ENCODE measurements at places on chromosomes 12 and 14.
A peak's percentile ranks its signal among the peaks of the same experiment; 100 is the strongest.

GRCh38 chr12:38886064-38886463 is 19.3 kb downstream of the CPNE8 start:
- DNase-seq = no peak

GRCh38 chr14:21978184-21978998 is 304.8 kb upstream of the OR4E1 start:
- DNase-seq = no peak

DNA sequence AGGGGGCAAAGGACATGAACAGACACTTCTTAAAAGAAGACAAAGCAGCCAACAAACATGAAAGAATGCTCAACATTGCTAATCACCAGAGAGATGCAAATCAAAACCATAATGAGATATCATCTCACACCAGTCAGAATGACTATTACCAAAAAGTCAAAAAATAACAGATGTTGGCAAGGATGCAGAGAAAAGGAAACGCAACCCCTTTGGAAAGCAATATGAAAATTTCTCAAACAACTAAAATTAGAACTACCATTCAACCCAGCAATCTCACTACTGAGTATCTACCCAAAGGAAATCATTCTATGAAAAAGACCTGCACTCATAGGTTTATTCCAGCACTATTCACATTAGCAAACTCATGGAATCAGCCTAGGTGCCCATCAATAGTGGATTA is 25.6 kb downstream of the MDM1 start:
- DNase-seq = no peak

- DNase-seq = no peak
Observed at GRCh38 chr12:132386926-132387497, 57.6 kb upstream of the GALNT9 start.

DNA sequence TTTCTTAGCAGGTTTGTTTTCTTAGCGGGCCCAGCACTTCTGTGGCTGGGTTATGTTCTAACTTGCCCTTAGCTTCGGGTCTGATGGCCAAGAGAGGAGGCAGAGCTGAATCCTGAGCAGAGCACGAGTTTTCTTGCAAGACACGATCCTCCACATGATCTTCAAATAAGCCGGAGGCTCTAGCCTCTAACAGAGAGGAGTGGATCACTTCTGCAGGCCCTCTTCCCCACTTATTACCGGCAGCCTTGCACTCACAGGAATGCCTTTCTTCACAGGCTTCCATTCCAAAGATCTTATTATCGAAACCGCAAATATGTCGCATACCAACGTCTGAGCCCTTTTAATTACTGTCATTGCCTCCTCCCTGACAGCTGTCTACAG is 79.5 kb downstream of the SINHCAF start:
- DNase-seq = no peak

- no peak for DNase-seq
Observed at GRCh38 chr12:123120452-123121166, 30.3 kb downstream of the PITPNM2 start.

DNA sequence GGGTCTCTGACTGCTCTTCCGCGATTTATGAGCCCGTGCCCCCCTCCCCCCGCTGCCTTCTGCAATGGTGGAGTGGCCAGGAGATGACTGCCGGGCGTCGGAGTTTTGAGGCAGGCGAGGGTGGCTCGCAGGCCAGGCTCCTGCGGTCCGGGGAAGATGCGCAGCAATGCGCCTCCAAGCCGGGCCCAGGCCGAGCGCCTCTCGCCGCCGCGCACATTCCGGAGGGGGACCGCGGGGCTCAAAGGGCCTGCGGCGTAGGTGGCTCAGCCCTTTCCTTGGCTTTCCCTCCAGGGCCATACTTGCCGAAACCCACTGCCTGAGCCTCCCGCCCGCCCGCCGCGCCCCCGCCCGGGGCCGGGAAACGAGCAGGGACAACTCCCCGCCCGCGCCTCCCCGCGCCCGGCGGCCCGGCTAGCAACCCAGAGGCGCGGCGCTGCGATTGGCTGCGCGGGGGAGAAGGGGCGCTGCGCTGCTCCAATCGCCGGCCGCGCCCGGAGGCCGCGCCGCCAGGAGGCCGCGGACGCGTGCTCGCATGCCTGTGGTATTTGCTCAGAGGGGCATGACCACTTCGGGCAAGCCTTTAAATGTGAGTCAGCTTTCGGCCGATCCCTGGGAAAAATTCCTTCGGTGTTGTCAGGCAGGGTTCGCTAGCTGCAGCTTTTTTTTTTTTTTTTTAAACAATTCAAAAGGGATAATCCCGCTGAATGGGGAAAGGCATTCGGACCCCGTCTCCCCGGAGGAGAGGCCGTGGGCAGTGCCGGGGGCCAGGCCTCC is 157.9 kb upstream of the PARP11 start:
- DNase-seq = peak; percentile 95

DNA sequence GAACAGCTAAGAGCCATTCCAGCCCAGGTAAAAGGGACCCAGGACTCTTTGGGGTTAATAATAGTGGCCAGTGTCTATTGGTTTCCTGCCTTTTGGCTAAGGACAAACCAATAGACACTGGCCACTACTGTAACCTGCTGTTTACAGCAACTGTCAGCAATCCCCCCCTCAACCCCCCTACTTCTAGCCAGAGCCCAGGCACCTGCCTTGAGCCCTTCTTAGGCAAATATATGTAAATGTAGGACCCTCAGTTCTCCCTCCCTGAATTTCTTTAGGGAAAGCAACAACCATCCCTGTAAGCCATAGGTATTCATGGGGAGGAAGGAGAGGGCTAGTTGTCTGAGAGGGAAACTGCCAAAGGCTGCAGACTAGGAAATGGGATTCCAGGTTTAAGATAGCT is 22.3 kb downstream of the HOXC4 start:
- DNase-seq = no peak
